Astrocyte of the cerebellum (primary cell): ENCODE measurements at places on chromosomes 6 and 20.

GRCh38 chr20:19428324-19428723, 215.9 kb downstream of the SLC24A3 start:
- DNase-seq, result no peak

- DNase-seq, result no peak
Observed at GRCh38 chr20:20609522-20609921, 102.9 kb downstream of the RALGAPA2 start.

DNA sequence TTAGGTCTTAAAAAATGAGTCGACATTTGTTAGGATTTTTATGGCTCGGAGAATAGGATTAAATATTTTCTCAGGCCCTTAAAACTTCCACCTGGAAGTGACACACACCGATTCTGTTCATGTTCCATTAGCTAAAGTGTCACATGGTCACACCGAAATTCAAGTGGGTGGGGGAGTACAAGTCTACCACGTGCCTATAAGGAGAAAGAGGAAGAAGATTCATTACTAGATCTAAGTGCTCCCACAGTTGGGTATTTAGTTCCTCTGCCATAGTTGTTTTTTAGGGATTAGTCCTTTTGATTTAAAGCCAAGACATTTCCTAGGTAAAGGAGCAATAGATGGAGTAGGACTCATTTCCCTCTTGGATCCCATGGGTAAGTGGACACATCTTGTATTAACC, 4.9 kb upstream of the TOX2 start:
- DNase-seq, result no peak

GRCh38 chr6:4372866-4373265, 237.5 kb upstream of the ECI2 start:
- DNase-seq, result no peak

- no peak for DNase-seq
Observed at GRCh38 chr20:51042657-51043247, 19.8 kb upstream of the KCNG1 start.

DNA sequence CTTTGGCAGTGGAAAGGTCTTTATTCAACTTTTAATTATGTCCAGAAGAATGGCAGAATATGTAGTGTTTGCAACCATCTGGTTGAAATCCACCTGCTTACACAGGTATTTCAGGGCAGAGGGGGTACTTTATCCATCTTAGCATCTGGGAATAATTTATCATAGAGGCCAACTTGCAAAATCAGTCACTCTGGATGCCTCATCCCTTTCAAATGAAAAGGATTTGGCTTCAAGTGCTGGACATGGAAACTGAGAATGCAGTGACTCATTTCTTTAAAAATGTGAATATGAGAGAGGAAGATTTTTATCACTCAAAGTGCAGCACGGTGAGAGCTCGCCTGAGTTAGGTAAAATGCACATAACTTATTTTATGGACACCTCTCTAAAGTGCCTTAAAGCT, 758.3 kb downstream of the KIF16B start:
- DNase-seq, result no peak

DNA sequence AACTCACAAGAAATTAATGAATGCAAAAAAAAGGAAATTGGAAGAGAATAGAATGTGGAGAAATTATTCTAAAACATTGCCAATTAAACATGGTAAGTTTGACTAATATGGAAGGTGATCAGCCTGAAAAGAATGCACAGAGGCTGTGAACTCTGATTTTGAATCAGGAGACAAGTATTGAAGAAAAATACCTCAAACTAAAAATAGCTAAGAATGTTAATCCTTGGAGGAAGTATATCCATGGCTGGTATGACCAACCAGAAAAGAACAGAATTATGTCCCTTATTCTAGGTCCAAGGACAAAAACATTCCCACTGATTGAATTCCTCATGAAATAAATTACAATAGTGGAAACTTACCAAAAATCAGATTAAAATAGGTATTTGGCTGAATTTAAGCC, 7.3 kb upstream of the RIMS1 start:
- DNase-seq, result no peak

- no peak for DNase-seq
Observed at GRCh38 chr6:101391772-101392585, 1.5 kb upstream of the GRIK2 start.

- no peak for DNase-seq
Observed at GRCh38 chr6:54970337-54970736, 123.8 kb downstream of the FAM83B start.

GRCh38 chr6:110814102-110815014, 911 bp downstream of the CDK19 start:
- no peak for DNase-seq

- DNase-seq, result no peak
Observed at GRCh38 chr6:129536271-129536670, 173.7 kb downstream of the ARHGAP18 start.

GRCh38 chr6:129767776-129768485, 58.0 kb upstream of the ARHGAP18 start:
- DNase-seq, result no peak

DNA sequence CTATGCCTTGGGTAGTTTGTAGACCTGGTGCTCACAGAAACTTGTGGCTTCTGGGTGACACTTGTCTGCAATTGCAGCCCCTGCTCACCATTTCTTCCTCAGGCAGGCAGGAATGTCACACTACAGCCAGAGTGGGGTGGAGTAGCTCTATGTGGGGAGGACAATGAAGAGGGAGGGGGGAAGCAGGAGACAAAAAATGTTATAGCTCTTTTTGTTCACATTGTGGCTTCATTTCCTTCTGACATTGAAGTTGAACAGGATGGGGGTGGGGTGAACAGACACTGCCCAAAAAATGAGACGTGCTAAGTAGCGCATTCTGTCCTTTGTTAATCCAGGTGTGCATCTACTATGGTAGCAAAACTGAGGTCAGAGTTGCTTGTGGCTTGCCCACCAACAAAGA, at the start of gene THEMIS:
TSS of gene THEMIS (minus strand) at position 124 of the 400 bp plus-strand sequence. CDS start 126 bp downstream, outside the sequence.
- DNase-seq, result no peak

DNA sequence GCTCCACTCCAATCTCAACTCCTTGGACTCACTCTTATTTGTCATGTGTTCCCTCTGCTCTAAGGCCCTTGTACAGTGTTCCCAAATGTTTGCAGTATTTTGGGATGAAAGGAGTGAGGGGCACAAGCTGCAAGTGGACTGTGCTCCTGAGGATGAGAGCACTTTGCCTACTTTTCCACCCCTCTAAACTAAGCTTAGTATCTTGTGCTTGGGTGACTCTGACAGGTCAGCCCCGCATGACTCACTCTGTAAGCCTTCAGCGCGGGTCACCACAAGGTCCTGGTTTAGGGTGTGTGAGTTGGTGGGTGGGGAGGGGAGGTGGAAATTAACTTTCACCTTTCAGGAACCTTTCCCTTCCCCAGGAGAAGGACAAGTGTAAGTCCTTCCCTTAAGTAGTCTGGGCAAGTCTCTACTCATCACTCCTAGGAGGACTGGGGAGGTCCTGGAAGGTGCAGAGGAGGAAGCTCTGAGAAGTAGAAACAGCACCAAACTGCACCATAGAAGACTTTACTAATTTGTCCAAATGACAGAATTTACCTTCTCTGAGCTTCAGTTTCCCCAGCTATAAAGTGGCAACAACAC, 68.8 kb upstream of the EPB41L1 start:
- no peak for DNase-seq

GRCh38 chr6:158630938-158631616, 13.5 kb downstream of the DYNLT1 start:
- DNase-seq, result no peak

- DNase-seq, result no peak
Observed at GRCh38 chr6:51885957-51886356, 201.5 kb downstream of the PKHD1 start.

DNA sequence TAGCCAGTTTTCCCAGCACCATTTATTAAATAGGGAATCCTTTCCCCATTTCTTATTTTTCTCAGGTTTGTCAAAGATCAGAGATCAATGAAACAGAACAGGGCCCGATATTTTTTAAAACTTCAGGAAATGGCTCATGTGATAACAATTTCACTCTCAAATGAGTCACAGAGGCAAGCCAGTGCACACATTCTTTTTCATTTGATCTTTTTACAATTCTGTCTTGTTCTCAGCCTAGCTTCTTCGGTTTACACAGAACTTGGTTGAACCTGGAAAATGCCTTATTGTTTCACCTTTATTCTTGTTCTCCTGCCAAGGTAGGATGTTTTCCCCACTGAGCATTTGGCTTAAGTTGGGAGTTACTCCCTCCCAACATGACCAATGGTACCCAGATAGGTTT, 258.9 kb downstream of the COL12A1 start:
- DNase-seq, result peak; percentile 18

DNA sequence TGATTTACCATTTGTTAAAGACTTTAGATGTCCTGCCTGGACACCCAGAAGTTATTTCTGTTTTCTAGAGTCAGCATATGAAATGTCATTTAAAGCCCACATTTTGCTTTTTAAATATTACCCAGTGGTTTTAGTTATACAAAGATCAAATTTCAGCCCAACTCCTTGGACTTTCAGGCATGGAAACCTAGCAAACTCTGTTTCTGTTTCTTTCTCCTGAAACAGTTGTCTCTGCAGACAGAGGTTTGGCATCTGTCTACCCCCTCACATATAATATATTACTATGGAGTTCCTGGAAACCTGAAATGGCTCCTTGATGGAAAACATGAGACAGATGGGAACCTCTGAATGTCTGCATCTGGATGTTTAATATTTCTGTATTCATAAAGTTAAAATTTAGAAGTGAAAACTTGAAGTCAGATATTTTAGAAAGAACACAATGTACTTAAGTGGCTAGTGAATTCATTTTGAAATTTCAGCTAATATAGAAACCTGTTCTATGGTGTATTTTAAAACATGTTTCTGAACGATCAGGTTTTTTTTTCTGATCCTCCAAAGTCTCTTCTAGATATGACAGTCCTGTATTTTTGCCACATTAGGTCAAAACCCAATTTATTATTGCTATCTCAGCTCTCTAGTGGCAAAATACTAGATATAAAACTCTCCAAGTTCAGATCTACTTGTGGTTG, 743.3 kb downstream of the CD109 start:
- no peak for DNase-seq

- no peak for DNase-seq
Observed at GRCh38 chr6:80165143-80165542, 58.7 kb downstream of the BCKDHB start.

DNA sequence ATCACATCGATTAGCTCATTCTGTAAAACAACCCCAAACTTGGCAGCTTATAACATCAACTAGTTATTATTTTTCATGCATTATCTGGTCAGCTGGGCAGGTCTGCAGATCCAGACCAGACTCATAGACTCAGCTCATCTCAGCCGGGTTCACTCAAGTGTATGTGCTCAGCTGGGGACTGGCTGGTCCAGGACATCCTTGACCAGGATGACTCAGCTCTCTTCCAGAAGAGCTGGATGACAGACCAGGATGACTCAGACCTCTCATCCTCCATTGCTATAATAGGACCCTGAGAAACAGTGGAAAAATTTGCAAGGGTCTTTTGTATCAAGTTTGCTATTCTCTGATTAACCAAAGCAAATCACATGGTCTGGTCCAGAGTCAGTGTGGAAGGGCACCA, 312.5 kb upstream of the PLCB4 start:
- peak; percentile 52 for DNase-seq

- no peak for DNase-seq
Observed at GRCh38 chr20:25077610-25078169, 4.3 kb downstream of the VSX1 start.

GRCh38 chr20:4814696-4815252, 93.1 kb downstream of the PRND start:
- DNase-seq, result no peak

DNA sequence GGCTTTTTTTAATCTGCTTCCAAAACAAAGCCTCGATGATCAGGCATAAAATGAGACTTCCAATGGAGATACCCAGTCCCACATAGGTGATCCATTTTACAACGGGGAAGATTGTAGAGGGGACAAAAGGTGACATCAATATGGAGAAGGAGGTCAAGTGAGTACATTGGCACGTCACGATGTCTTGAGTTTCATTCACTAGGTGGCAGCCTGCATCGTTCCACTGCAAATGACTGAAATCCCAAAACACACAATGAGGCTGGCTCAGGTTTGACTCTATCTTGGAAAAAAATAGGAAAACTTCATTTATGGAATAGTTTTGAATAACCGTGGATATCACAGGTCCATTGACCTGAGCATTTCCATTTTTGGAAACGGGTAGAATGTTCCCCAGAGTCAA, 32.5 kb downstream of the ADGRF1 start:
- DNase-seq, result no peak

- DNase-seq, result no peak
Observed at GRCh38 chr6:154994836-154995253, 270 bp upstream of the TIAM2 start.
